ENCODE measurements at places on chromosomes 5 and 9.

- no peak for DNase-seq
These were observed 101.6 kb upstream of the APC start for GRCh38 chr5:112635771-112636731.

DNA sequence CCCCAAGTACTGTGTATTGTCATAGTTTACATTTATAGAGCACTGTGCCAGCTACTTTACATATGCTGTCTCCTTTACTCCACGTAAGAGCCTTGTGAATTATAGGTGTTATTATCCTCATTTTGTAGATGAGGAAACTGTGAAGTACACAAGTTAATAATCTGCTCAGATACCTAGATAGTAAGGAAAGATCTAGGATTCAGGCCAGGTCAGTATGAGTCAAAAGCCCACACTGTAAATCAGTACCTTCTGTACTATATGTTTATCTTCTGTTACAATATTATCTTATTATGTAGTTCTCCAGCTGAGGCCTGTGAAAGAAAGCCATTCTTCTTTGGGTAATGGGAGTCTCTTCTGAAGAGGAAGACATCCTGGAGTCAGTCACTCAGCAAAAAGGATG lies 72.4 kb upstream of the TLX3 start:
- no peak for DNase-seq

DNA sequence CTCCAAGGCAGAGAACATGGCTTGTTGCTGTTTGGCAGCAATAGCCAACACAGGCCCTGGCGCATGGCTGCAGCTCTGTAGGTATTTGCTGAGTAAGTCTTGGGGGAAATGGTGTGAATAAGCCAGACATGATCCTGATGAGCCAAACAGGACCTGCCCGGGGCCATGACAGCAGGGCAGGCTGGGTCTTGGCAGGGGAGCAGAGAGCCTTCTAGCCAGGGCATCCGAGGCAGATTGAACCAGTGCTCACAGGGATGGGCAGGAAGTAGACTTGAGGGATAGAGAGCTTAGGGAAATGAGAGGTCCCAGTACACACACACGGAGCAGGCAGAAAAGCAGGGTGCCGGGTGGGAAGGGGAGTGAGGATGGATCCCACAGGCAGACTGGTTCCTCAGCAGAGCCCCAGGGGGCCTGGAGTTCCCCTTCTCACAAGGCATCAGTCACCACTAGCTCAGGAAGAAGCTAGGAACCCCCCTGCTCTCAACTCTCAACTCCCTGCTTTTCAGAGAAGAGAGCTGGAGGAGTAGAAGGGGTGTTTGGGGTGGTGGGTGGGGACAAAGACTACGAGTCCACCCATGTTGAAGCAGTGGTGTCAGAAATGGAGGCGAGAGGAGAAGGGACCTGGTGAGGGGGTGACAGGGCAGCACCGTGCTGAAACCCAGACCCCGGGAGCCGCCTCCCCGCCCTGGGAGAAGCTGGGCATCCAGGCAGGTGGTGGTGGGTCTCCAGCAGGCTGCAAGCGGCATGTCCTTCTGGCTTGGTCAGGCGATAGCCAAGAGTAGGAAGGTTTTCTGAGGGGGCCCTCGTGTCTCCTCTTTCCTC lies 111.1 kb downstream of the RGS3 start:
- DNase-seq, result no peak

- no peak for DNase-seq
These were observed 34.4 kb downstream of the INSYN2B start for GRCh38 chr5:169945831-169946261.

DNA sequence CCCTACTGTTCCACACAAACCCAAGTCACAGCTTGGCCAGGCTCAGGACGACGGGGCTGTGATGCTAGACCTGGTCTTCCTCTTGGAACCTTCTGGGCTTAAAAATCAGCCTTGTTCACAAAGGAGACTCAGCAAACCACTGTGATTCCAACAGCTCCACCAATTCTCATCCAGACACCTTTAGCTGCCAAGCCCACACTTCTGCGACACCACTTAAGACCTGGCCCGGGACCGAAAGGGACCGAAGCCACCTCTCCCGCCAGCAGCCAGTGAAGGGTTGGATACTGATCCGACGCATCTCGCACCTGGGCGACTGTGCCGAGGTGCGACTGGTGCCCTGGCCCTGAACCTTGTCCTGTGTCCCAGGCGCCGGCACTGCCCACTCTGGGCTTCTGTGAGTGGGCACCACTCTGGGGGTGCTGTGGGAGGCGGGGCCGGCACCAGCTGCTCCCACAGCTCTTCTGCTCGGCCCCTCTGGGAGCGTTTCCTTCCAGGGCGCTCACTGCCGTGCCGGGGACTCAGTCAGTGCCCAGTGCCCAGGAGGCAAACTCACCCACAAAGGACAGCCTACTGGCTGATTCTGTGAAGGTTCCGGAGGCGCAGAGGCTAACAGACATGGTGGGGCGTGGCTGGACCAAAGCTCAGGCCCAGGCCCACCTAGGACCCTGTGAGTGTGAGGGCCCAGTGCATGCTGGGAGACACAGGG lies 50.9 kb downstream of the EXD3 start:
- no peak for DNase-seq

Measured in activated T-cell treated with anti-CD3 and anti-CD28 coated beads, Interleukin-2, amount 50 U/mL, for 1 hour (primary cell).